NB4 (cell line): ENCODE measurements at places on chromosomes 4 and X.

DNA sequence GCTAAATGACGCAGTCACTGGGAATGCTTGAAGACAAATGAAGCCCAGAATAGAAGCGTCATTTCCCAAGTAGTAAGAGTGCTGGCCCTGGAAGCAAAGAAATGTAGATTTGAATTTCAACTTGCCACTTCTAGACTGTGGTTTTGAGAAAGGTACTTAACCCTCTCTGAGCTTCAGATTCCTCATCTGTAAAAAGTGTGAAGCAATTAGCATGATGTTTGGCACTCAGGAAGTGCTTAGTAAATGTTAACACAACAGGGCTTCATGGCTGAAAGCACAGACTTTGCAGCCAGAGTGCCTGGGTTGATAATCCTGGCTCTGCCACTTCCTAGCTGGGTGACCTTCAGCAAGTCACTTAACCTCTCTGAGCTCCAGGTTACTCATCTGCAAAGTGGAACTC, 147.4 kb upstream of the RPS6KA3 start:
- DNase-seq = no peak

GRCh38 chrX:41002026-41002425, 83.2 kb upstream of the USP9X start:
- DNase-seq = no peak

- DNase-seq = peak; percentile 32
Observed at GRCh38 chr4:6109842-6110560, 90.3 kb downstream of the JAKMIP1 start.

GRCh38 chr4:17578482-17578891, 1.5 kb downstream of the LAP3 start:
- DNase-seq = peak; percentile 76

- no peak for DNase-seq
Observed at GRCh38 chrX:146054311-146054710, 236.7 kb downstream of the SLITRK2 start.
